ENCODE measurements at places on chromosomes 6 and 20.

DNA sequence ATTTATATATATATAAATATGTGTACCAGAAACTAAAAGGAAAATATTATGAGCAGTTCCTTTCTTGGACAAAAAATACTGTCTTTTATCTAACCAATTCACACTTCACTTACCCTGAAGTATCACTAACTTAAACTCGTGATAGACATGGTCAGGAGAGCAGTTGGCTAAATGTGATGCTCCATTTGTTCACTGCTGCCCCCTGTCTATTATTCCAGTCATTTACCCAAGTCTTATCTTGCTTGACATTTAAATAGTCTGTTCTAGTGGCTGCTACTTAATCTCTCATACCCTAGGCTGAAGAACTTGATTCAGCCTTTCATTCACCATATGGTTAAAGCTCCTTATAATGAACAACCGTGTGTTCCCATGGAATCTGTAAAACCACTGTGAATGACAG is 789.6 kb upstream of the EYS start:
- no peak for DNase-seq

- no peak for DNase-seq
Observed at GRCh38 chr20:10555865-10556308, 117.9 kb downstream of the JAG1 start.

- DNase-seq = no peak
Observed at GRCh38 chr6:148423133-148423532, 80.5 kb downstream of the SASH1 start.

GRCh38 chr6:155406801-155407200 is 48.8 kb downstream of the NOX3 start:
- DNase-seq = no peak

DNA sequence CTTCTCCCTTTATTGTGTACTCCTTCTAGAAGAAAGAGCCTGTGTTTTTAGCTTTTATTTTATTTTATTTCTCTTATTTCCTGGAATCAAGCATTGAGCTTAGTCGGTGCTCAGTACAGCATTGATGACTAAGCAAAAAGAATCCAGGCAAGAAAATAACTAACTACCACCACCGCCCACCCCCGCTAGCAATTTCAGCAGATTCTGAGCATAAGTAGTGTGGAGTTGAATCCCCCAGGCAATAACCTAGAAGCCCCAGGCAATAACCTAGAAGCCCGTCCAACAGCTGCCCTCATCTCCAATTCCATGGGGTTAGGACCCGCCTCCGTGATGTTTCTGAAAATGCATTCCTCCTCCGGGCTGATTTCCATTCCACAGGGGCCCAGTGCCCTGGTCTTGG is 258.0 kb upstream of the TAB2 start:
- no peak for DNase-seq

DNA sequence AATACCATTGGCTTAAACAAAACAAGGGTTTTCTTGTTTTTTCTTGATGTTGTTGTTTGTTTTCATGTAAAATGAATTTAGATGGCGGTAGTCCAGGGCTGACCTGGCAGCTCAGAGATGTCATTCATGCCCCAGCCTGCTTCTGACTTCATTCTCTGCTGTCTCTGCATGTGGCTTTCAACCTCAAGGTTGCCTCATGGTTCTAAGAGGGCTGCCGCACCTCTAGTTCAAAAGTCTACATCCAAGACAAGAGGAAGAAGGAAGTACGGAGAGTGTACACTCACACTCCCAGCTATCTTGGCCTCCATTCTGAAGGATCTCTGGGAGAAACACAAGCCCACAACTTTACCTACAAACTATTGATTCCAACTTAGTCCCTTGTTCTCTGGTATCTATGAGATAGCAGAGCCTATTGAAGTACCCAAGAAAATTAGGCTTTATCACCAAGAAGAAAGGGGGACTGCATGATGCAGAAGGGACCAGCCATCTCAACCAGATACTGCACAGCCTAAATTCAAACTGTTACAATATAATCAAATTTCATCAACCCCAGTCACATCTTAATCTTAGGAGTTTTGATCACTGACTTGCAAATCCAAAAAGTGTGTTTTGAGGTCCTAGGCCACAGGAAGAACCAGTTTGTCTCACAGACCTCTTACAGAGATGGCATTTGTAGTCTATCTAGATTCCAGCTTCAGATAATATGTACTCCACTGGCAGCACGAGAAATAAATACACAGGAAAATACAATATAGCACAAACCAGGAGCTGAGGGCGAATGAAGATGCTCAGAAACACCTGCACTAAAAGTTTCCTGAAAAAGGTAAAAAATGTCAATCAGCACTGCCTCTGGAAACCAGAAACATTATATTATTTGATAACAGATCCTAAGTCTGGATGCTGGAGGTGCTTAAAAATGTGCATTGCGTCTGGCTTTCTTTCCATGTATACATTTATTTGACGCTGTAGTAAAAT is 866 bp upstream of the BTN3A3 start:
- no peak for DNase-seq

DNA sequence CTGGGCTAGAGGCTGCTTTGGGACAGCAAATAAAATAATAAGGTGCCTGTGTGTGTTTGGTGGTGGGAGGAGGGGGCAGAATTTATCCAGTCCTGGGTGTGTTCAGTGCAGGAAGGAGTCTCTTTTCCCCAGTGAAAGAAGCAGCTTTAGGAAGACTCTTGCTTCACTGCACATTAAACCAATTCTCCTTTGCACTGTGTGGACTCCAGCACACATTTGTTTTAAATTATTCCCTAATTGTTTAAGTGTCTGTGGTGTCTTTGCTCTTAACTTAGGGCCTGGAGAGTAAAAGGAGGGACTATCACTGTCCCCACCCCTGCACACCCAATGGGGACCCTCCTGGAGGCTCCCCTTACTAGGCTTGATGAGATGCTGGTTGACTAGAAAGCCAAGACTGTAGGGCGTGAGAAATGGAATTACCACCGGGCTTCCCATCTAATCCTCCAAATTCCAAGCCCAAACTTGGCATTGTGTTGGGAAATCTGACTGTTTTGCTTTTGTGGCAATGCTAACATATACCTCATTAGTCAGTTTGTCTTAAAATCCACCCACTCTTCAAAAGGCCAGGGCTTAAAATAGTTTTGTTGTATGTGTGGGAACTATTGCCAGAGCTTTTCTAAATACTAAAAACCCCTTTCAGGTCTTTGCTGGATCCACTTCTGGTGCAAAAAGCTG is 13.5 kb upstream of the DAAM2 start:
- DNase-seq = no peak

DNA sequence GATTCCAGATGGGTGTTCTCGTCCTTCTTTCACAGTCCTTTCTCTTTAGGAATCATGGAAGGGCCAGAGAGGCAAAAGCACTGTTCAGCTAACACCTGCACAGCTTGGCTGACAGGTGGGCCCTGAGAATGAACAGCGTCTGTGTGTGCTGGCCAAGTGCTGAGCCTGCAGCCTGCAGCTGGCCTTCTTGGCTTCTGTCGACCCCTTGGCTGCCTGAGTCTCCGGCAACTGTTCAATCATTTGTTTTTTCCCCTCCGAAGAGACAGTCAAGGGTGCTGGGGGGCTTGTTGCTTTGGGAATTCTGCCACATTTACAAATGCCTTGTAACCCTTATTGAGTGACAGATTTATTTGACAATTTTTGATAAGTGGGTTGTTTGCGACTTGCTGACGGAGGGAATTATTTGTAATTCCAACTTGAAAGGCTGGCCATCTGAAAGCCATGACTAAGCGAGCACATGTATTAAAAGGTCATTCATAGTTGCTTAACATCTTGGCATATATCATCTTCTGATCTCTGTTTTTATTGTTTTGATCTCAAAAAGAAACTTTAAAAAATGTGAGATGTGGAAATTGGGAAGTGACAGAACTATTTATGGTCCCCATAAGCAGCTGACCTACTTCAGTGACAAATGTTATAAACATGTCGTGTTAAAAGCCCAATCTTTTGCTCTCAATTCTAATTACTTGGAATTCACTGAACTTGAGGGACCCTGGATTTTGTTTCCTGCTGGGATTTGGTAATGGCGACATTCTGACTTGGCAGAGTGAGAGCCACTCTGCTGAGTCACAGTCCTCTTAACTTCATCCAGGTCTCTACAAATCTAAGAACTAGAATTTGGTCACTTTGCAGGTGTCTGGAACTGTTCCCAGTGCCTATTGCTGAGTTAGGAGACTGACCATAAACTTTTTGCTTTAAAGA is 41.9 kb upstream of the FERMT1 start:
- DNase-seq = no peak

DNA sequence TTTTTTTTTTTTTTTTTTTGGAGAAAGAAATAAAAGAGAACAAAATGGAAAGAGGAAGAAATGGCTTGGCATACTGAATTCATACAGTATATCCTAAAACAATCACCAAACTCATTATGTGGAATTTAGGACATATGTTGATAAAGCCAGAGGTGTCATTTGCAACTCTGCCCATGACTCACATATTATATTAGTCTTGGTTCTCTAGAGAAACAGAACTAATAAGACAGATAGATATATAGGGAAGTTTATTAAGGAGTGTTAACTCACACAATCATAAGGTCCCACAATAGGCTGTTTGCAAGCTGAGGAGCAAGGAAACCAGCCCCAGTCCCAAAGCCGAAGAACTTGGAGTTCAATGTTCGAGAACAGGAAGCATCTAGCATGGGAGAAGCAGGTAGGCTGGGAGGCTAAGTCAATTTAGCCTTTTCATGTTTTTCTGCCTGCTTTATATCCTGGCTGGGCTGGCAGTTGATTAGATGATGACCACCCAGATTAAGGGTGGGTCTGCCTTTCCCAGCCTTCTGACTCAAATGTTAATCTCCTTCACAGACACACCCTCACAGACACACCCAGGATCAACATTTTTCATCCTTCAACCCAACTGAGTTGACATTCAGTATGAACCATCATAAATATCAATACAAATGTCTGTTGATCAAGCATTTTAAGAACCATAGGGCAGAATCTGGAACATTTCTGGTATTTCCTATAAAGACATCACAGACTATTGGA is 102.3 kb downstream of the UBE3D start:
- DNase-seq = no peak

DNA sequence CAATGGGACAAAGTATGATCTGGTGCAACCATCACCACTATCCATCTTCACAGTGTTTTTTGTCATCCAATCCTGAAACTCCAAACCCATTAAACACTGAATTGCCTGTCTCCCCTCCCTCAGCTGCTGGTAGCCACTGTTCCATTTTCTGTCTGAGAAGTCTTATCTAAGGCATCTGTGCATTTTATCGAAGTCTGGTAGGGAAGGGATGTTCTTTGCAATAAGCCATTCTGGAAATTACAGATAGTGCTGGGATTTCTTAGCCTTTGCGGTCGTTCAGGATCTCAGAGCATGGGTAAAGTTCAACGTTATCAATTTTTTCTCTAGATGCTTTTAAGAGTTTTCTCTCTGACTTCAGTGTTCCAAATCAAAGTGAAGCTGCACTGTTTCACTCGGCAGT is 24.1 kb downstream of the KIF25 start:
- DNase-seq = no peak

DNA sequence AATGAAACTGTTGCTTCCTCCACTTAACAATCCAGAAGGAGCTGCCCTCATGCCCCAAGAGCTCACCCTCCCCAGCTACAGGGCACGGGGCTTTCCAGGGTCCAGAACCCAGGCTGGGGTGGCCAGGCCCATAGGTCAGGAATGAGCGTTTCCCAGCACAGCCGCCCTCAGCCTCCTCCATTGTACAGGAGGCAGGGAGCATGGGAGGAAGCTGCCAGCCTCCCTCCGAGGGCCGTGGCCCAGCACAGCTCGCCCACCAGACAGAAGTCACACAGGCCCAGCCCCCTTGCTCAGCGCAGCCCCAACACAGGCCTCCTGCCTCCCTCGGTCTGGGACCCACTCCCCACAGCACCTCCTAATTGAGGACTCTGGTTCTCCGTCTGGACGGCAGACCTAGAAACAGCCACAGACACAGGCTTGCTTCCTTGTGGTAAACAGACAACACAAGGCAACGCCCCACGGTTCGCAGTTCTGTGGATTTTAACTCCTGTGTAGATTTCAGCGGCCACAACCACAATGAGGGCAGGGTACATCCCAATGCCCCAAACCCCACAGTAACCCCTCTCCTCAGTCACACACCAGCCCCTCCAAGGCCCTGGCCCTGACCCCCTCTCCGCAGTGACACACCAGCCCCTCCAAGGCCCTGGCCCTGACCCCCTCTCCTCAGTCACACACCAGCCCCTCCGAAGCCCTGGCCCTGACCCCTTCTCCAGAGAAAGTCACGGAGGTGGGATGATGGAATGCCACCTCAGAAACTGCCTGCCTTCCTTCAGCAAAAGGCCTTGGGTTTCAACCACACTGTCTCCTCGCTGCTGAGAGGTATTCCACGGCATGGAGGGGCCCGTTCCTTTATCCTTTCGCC is 173.5 kb downstream of the DLL1 start:
- no peak for DNase-seq

- no peak for DNase-seq
Observed at GRCh38 chr20:5510446-5510845, 193.7 kb upstream of the PROKR2 start.

Measured in cortex of kidney (tissue), 1 donor.